Neural progenitor cell (in vitro differentiated cells): ENCODE measurements at places on chromosomes 2 and 18.

- no peak for DNase-seq
Measured at GRCh38 chr2:217980036-217980435, 22.8 kb downstream of the TNS1 start.

GRCh38 chr2:111165084-111165483 is 44.4 kb downstream of the BCL2L11 start:
- DNase-seq, result no peak

DNA sequence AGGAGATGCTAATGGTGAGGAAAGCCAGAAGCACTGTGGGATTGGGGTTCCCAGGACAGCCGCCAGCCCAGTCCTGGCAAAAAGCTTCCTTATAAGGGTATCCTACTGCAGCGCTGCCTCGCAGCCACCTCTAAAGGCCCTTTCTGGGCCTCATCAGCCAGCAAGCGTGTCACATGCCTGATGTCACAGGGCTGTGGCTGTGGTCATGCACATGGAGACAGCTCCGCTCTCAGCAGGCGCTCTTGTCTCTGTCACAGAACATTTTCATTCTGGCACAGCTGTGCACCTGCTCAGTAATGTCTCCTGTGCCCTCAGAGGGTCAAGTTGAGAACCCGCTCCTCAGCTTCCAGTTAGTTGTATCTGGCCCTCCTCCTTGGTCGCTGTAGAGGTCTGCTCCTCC is 17.7 kb upstream of the MAL start:
- DNase-seq, result no peak

- DNase-seq, result no peak
Measured at GRCh38 chr2:24026233-24026632, 16.3 kb downstream of the MFSD2B start.

DNA sequence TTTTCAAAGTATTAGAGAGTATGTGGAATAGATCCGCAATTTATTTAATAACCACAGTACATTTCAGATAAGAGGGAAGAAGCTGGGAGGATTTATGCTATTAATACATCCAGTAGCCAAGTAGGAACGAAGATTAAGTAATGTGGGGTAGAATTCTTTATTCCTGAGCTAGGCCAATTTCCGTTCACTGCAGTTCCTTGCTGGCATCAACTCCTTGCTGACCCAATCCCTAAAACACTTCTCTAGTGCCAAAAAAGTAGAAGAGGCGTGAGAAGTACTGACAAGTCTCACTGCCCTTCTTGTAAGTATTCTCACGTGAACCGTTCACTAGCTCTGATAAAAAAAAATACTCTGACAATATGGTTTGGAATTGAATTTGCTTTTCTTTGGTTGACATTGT is 211.4 kb downstream of the EPHA4 start:
- DNase-seq, result no peak

GRCh38 chr2:46800218-46800617 is 115.4 kb downstream of the MCFD2 start:
- no peak for DNase-seq

DNA sequence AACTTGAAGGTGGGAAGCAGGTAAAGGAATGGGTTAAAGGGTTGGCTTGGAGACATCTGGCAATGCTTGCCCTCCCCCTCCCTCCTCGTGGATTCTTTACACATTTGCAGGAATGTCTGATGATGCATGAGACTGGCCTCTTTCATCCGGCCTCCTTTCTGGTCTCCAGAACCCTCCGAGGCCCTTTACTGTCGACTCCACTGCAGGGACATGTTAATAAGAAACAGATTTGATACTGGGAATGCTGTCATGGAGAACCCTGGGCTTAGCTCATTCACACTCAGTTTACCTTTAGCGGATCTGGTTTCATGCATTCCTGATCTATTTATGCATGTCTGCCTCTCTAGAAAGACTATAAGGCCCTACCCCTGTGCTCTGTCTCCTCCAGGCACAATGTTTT is 238.7 kb downstream of the TGIF1 start:
- DNase-seq, result peak; percentile 39

DNA sequence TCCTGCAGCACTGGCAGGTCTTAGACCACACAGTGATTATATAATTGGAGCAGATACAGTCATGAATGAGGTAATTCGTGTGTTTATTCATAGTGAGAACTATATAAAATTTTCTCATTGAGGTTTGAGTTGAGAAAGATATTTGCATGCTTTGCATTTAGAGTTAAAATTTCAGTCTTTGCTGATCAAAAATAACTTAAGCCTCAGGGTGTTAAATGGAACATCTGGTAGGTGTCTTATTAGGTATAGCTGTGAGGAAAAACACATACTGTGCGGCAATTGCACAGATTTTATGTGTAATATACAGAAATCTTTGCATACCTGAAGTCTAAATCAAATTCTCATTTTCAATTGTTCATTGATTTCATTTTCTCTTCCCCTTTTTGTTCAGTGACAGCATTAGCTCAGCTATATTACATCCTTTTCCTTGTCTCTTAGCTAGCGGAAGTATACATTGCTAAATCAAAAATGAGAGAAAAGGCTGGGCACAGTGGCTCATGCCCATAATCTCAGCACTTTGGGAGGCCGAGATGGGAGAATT is 21.2 kb downstream of the GORASP2 start:
- no peak for DNase-seq

- DNase-seq, result no peak
Measured at GRCh38 chr2:181741756-181742155, 61.4 kb upstream of the NEUROD1 start.

- peak; percentile 90 for DNase-seq
Measured at GRCh38 chr2:222561817-222562645, 93.9 kb downstream of the FARSB start.

DNA sequence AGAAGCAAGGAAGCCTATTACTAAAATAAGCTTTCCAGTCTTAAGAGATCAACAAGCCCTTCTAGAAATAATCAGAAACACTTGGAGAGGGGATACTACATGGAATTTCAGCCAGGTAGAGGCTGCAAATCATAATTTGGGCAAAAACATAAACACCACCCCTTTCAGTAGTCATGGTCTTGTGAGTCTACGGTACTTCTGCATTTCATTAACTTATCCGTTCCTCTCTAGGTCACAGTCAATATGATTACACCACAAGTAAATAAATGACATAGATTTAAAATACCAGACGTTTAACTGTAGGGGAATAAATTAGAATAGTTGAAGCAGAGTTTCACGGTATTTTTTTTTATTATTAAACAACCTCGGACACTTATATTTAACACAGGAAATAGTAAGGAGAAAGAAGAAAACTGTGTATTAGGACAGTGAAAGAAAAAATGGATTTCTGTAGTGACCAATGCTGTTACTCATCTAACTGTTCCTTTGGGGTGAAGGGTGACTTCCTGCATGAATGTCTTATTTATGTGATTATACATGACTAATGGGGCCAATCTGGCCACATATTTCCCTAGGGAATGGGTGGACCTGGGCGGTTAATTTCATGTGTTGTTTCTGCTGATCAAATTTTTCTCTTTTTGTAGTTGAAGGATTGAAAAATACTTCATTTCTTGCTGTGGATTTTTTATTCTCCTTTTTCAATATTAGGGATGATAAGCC is 456.6 kb upstream of the UBE2E3 start:
- no peak for DNase-seq

DNA sequence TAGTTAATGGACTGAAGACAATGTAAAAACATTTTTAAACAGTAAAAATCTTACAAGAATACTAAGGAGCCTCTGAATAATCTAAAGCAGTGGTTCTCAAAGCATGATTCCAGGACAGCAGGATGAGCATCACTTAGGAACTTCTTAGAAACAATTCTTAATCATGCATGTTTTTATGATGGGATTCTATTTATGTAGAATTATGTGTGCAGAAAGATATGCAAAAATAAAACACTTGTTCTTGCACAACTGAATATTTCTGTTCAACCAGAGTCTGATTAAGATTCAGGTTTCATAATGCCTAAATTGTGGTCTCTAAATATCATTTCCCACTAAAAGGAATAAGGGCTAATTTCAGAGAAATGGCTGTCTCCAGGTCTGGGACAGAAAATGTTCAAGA is 69.2 kb upstream of the MTIF2 start:
- DNase-seq, result no peak
